ENCODE measurements at places on chromosomes 6 and 20. TPM values are rescaled to one million over a fixed set of nuclear protein-coding genes. Genes with fewer than 3 reads are reported as not detected.

The ERVFRD-1 gene
- 0.13 TPM for polyA plus RNA-seq

The TMEM170B gene
- polyA plus RNA-seq, result 10.7 TPM

DNA sequence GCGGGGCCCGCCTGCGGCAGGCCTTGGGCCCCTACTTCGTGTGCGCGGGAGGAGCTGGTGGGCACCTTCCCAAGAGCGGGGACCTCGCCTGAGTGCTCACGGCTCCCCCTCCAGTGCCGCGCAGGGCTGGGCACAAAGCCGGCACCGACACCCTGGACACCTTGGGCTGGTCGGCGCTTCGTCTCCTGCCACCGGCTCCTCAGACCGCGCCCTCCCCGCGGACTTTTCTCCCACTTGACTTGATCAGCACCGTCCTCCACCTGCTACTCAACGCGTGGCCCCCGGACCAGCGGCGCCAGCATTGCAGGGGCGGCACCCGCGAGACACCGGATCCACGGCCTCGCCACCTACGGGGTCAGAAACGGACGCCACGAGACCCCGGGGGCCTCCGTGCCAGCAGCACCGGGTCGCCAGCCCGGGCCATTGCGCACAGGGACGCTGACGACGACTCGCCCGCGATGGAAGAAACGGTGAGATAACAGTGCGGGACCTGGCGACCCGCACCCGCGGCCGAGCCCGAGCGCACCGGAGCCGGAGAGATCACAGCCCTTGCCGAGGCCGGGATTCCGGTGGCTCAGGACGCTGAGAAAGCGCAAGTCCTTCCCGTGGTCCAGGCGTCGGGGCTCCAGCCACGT, 154.2 kb downstream of the DLL1 start:
- DNase-seq, result no peak

GRCh38 chr20:57380081-57380750, 11.0 kb upstream of the RBM38 start:
- DNase-seq, result no peak

DNA sequence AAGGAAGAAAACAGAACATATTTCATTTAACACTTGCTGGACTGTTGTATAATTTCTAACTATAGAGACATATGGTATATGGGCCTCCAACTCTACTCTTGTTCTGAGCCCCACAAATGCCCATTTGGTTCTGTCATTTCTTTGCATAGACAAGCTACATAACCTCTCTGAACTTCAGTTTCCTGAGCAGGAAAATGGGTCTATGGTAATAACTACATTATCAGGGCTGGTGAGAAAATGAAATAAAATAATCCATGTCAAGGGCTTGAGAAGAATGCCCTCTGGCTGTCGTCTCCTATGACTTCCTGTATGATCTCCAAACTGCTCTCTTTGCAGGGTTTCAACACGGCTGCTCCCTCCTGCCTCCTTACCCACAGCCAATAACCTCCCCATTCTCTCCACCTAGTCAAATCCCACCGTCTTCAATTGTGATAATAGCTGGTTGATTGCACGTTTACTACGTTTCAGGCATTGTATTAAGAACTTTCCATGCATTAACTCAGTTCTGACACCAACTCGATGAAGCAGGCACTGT, 12.0 kb downstream of the ZCCHC3 start:
- DNase-seq, result no peak

GRCh38 chr6:12890171-12890790, 173.7 kb downstream of the PHACTR1 start:
- DNase-seq, result no peak

- DNase-seq, result no peak
Measured at GRCh38 chr6:130138909-130139242, 83.9 kb downstream of the SAMD3 start.

- no peak for DNase-seq
Measured at GRCh38 chr6:39339868-39340550, 17.5 kb upstream of the KCNK16 start.

- DNase-seq, result no peak
Measured at GRCh38 chr6:61869632-61870400, 416.2 kb downstream of the KHDRBS2 start.
